Activated naive CD4-positive, alpha-beta T cell (primary cell): ENCODE measurements at places on chromosomes 4 and X.

GRCh38 chr4:59838236-59838635 lies 1361.9 kb upstream of the ADGRL3 start:
- no peak for DNase-seq

GRCh38 chr4:38152721-38153386 lies 192.7 kb downstream of the PTTG2 start:
- DNase-seq: no peak

DNA sequence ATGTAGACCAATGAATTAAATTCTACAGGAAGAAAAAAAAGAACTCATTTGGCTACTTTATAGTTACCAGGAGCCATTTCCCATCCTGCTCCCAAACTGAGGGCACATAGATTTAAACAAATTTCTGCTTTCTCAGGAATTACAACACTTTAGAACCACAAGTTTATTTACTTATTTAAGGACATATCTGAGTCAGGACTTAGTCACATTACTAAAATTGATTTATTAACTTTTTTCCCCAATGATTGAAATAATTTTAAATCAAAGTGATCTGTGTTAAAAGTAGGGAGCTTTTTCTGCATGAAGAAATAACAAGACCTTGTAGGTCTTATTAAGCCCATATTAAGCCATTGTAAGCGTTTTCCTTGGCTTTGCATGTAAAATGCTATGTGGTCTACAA lies 291.0 kb upstream of the HAND2 start:
- DNase-seq: no peak

- DNase-seq: no peak
Observed at GRCh38 chrX:43898406-43899035, 16.3 kb upstream of the MAOB start.

DNA sequence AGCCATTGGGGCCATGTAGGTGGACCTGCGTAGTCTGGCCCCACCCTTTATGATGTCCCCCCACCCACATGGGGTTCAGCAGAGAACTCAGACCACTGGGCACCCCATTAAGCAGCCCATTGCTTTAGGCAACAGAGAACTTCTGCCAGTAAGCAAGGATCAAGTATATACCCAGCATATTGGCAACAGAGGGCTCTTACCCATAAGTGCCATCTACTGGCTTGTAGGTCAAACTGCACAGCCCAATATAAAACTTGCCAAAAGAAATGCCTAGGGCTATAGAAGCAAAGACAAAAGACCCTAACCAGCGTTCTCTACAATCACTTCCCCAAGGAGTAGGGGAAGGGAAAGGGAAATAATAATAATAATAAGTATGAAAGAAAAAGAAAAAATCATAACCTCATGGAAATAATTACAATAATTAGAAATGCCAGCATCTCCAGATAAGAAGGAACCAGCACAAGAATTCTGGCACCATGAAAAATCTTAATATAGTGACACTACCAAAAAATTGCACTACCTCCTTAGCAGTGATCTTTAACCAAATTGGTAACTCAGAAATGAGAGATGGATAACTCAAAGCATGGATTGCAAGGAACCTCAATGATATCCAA lies 1090.7 kb downstream of the FAT4 start:
- DNase-seq: no peak

GRCh38 chrX:69813677-69814076 lies 197.8 kb downstream of the EDA start:
- DNase-seq: no peak

GRCh38 chr4:113869743-113870375 lies 108.3 kb upstream of the CAMK2D start:
- no peak for DNase-seq

- DNase-seq: no peak
Observed at GRCh38 chrX:108165383-108166111, 74.0 kb downstream of the ATG4A start.

DNA sequence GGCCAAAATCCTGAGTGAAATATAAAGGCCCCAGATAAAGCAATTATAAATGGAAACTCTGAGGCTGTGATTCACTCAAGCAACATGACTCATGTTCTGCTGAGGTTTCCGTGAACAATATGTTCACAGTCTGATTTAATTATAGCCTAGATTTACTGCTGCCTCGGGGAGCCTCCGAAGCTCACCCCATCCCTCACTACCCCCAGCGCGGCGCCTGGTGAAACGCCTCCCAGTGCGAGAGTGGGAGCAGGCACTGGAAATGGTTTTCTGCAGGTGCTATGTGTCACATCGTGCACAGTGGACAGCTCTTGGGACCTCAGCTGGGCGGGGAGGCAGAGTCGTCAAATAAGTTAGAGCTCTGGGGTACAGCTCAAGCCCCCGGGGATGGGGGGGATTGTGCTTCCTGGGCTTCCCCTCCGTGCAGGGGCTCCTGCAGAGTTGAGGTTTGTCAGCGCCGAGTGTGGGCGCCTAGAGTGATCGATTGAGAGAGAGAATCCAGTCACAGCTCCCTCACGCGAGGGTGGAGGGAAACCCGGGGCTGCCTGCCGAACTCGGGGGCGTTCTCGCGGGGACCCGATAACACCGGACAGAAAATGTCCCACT lies 110.6 kb downstream of the PHKA2 start:
- no peak for DNase-seq
